ENCODE measurements at places on chromosomes 2 and 18.

DNA sequence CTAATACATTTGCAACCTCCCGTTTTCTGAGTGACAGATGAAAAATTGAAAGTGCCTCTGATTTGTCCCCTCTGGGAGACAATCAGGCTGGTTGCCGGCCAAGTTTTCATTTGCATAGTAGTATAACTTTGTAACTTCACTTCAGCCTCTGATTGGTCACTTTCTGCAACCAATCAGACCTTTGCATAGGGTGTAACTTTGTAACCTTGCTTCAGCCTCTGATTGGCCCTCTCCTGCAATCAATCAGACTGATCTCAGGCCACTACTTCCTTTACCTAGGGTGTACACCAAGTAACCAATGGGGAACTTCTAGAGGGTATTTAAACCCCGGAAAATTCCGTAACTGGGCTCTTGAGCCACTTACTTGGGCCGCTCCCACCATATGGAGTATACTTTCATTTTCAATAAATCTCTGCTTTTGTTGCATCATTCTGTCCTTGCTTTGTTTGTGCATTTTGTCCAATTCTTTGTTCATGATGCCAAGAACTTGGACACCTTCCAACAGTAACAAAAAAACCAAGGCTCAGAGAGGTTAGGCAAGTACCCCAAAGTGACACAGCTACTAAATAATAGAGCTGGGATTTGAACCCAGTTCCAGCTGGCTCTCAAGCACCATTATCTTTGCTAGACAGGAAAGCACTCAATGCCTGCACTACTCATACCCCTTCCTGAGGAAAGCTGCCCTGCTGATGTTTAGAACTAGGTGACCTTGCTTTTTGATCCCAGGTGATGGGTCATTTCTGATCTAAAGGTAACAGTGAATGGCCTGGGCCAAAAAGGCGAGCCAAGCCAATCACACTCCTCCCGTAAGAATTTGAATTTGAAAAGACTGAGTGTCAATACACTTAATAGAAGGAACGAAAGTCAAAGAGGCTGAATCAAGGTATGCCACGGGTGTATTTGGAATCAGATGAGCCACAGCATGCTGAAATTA is 10.9 kb upstream of the MYOM1 start:
- DNase-seq: no peak

DNA sequence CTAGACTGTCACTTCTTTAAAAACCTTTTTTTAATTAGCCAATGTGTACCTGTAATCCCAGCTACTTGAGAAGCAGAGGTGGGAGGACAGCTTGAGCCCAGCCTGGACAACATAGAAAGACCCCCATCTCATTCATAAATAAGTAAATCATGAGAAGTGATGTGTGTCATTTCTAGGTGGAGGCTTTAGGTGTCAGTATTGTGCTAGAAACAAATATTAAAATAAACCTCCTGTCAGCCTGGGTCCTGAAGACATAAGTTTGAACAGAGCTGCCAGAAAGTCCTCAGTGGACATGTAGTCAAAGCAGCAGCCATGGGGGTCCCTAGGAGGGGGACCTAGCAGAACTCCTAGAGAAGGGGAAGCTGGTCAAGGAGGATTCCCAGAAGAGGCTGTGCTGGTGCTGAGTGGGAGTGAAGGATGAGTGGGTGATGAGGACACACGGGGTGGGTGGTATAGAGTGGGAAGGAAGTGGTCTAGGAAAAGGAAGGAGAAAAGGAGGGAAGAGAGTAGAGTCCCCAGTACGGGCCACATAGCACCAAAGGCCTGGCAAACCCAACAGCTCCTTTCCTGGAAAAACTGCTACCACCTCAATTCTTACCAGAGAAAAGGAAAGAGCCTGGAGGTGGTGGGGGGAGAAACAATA is 316.6 kb upstream of the NCKAP5 start:
- no peak for DNase-seq

DNA sequence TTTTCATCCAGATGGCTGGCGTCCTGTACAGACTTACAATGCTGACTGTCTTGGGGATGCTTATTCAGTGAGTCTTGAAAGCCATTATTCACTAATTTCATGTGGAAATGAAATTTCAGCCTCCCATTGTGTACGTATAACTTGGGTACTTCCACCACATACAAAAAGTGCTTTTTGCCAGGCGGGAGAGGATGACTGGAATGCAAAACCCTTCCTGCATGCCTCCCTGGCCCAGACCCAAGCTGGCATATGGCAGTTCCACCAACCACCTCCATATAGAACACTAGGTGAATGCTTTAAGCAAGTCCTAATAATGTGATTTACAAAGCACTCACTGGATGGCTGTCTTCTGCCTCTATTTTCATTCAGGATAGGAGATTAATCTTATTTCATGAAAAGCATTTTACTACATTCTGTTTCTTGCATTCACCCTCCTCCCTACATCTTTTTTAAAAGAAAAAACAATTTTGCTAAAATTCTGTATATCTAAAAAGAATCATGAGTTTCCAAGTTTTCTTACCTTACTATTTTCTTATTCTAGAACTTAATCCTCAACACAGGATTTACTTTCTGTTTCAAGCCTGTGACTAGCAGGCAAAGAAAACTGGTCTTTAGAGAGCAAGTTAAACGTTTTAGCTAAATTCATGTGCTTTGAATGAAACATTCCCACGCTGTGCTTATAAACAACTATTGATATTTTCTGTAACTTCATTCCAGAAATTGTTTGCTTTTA is 327.6 kb downstream of the NCKAP5 start:
- no peak for DNase-seq

GRCh38 chr2:86323273-86324021 is 14.0 kb downstream of the REEP1 start:
- no peak for DNase-seq

DNA sequence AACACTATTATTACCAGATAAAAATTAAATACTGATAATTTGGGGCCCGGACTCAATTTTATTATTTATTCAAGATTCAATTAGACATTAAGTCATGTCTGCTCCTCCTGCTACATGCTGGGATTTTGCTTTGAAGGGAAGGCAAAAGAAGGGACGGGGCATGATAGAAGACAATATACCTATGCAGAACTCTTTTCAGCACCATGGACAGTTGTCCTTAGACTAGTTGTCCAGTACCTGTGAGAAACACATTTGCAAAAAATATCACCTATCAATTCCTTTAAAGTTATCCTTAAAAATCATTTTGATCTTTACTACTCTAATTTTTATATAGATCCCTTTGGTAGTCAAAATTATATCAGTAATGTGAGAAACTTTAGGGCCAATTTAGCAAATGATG is 100.2 kb upstream of the SULT1C3 start:
- no peak for DNase-seq

DNA sequence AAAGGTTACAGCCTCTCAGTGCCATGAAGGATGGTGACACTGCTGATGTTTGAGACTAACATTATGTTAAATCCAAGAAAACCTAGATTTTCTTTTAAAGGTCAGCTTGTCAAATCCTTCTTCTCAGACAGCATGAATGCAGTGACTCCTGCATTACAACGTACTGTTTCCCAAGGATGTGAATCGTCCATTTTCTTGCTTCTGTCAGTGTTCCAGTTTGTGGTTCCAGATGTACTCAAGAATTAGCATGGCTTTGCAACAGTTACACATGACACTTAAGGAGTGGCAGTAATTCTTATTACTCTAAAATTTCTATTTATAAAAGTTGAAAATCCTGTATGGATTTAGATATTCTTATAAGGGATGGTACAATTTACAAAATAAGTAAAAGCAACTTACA is 1.5 kb upstream of the TTC39C start:
- DNase-seq: no peak

DNA sequence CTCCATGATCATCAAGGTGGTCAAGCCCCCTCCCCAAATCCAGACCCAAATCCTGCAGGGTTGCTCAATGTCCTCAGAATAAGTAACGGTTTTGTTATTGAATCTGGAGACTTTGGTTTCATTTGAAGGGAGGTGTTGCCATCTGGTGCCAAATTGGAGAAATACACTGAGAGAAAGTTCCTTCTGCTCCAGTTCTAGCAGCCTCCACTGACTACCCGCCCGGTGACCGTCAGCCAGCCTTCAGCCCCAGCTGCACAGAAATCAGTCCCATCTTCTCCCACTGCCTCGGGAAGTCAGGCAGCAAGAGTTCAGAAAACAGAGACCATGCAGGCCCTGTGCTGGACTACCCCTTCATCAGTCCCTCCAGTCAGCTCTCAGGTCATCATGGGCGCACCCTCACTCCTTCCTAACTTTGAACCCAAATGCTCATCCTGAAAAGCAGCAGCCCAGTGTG is 38.7 kb downstream of the PKDCC start:
- peak; percentile 65 for DNase-seq

DNA sequence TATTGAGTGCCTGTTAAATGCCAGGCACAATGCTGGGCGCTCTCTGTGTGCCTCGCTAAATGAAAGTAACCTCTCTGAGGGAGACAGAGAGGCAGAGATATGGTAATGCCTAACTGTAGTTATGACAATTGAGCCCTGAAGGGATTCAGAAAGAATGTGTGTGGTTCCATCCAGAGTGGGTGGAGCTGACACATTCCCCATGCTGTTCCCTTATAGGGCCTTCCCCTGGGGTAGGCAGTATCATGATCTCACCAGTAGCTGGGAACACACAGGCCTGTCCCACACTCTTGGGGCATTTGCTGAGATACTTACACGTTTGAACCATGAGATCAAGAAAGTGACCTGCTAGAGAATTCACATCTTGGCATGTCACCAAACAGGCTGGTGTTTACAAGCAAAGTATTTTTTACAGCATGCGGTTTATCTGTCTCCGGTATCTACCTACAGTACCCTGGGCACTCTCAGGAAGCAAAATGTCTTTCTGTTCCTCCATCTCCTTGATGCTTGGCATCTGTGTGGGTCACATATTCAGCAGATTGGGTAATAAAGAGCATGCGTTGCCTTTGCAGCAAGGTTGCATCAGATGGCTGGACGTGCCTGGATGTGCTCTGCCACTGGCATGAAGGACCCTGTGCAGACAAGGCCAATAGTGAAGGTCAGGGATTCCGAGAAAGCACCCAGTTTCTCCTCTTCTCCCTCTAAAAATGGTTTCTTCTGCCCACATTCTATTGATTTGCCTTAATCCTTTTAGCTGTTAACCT is 9.4 kb downstream of the CTIF start:
- DNase-seq: peak; percentile 84

GRCh38 chr2:200619279-200619678 is 33.5 kb downstream of the AOX1 start:
- no peak for DNase-seq

DNA sequence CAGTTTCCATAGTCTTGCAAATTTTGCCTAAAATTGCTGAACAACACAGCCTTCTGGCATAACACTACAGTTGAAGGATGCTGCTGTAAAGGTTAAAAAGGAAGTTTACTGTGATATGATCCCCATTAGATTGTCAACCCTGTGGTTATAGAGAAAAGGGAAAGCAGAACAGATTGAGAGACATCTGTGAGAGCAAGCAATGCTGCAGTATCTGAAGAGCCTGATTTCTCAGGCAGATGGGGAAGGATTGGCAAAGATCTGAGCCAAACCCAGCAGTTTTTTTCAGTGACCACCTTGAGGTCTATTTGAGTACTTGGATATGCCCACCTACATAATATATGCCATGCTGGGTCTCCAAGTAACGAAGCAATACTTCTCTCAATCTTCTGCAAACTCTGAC is 8.5 kb upstream of the ST8SIA3 start:
- no peak for DNase-seq

GRCh38 chr2:119242276-119243119 is 18.9 kb downstream of the STEAP3 start:
- no peak for DNase-seq

- no peak for DNase-seq
These were observed 41.3 kb downstream of the CCDC93 start for GRCh38 chr2:117972476-117973123.

DNA sequence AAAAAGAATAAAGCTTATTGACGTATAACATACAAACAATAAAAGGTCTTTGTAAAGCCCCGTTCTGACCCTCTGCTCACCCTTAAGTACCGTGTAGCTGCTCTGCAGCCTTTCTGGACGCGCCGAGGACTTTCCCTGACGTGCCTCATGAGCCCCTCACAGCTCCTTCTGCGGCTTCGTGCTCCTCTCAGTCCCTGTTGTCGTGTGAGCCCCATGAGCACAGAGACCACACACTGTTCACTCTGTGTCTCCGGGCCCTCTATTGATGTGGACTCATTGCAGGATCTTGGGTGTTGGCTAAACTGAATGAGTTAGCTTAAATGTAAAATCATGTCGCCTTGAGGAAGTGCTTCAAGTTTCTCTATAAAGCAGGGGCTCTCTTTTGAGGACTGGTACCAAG is 43.6 kb upstream of the INHBB start:
- no peak for DNase-seq

- no peak for DNase-seq
These were observed 7.5 kb upstream of the ZNF516 start for GRCh38 chr18:76502551-76502950.

DNA sequence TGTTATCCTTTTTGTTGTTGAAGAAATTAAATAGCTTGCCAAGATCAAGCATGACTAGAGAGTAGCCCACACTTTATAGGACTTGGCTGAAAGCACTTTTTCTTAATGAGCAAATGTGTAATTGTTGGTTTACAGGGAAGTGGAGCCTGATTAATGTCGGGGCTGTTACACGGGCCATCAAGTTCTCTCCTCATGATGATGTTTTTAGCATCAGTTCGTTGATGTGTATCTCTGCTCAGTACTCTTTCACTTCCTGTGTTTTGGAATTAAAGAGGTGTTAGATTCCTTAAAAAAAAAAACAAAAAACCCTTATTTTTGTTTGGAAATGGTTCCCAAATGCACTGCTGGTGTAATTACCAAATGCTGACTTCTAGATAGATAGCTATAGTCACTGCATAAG is 114.2 kb downstream of the PTPRM start:
- no peak for DNase-seq

- DNase-seq: no peak
These were observed 501 bp downstream of the LPIN1 start for GRCh38 chr2:11746807-11747459.

- DNase-seq: no peak
These were observed 37.7 kb downstream of the DOCK10 start for GRCh38 chr2:225004597-225004996.

GRCh38 chr18:72378016-72378415 is 166.1 kb downstream of the CBLN2 start:
- no peak for DNase-seq

DNA sequence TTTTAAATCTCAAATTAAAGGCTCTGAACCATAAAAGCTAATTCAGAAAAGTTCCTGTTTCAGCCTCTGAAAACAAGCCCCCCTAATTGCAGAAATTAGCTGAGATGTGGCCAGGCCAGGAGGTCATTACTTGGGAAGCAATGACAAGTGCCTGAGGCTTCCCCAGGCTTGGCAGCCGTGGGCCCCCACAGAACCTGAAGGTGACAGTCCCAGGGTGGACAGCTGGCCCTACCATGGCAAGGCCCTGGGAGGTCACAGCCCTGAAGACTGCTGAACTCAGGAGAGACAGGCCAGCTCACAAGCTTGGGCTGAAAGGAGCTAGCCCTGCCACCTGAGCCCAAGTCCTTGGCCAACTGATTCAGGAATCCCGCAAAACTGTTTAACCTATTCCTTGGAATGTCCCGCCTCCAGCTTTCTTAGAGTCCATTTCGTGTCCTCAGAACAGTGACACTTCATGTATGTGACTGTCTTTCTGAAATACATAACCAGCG is 54.3 kb upstream of the PKDCC start:
- no peak for DNase-seq

- no peak for DNase-seq
These were observed 74.4 kb upstream of the TANC1 start for GRCh38 chr2:158894078-158894477.

- DNase-seq: no peak
These were observed 360.1 kb upstream of the RND3 start for GRCh38 chr2:150847578-150847977.

- DNase-seq: no peak
These were observed 1620.4 kb upstream of the CELF4 start for GRCh38 chr18:39186008-39186407.
